ENCODE measurements at places on chromosomes 16 and 17. TPM values are rescaled to one million over a fixed set of nuclear protein-coding genes. Genes with fewer than 3 reads are reported as not detected.
A peak's percentile ranks its signal among the peaks of the same experiment; 100 is the strongest.

Gene TBC1D3H
- not detected for total RNA-seq

Gene CTRB2
- total RNA-seq = not detected

DNA sequence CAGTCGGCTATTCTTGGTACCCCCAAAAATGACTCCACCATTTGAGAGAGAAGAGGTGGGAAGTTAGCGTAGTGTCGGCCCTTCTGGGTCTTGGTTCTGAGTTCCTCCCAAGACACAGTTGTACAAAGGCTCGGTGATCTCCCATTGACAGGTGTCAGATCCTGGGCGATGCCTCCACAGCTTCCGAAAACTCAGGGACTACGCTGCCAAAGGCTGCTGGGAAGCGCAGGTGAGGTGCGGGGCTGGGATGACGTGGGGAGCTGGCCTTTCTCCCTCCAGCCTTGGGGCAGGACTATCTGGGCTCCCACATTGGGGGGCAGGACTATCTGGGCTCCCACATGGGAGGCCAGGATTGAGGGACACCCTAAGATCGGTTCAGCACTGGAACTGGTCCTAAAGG is 10.4 kb downstream of the CCNF start:
- peaks cover 7% of the 10 kb centered on the region for H3K4me1 ChIP-seq
- peak overlapping the region; percentile 23 for H3K27ac ChIP-seq
- no peaks in the 10 kb centered on the region for H3K27me3 ChIP-seq
- peaks cover 44% of the 10 kb centered on the region for H3K36me3 ChIP-seq
- H3K4me3 ChIP-seq = no peak overlapping the region
- DNase-seq = no peak

DNA sequence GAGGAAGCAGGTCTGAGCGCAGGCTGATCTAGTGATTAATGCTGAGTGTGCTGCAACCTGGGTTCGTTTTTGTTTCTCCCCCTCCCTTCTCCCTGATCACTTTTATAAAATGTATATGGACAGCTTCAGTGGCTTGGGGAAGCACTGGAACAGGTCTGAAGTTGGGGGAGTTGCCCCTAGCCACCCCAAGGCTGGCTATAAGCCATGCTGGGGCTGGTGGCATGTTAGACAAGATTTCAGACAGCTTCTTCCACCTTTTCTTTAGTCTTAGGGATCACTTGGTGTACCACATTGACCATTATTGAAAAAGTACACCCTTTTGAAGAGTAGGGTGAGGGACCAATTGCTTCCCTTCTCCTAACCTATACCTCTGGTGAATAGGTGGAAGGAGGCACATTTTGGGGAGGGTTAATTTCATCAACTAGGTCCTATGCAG is 3.8 kb upstream of the VAC14 start:
- H3K4me3 ChIP-seq = no peak overlapping the region
- H3K27ac ChIP-seq = peak overlapping the region; percentile 57
- H3K4me1 ChIP-seq = peaks cover 21% of the 10 kb centered on the region
- H3K36me3 ChIP-seq = no peaks in the 10 kb centered on the region

DNA sequence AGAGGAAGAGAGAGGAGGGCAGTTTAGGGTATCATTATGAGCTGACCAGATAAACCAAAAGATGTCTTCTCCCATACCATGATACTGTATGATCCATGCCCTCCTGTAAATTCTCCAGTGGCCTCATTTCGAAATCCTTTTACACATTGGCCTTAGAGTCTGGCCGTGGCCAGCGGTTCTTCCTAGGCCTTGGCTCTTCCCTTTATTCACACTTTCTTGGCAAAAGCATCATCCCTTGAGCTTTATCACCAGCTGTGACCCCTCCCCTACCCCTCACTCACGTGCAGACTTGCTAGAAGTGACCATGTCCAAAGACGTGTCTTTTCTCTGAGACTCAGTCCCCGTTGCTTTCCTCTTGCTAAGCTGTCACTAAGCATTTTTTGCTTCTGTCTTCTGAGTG is 22.8 kb downstream of the KATNIP start:
- no peaks in the 10 kb centered on the region for H3K4me1 ChIP-seq
- no peaks in the 10 kb centered on the region for H3K36me3 ChIP-seq
- DNase-seq = no peak
- no peak overlapping the region for H3K27ac ChIP-seq
- H3K4me3 ChIP-seq = no peak overlapping the region
- H3K27me3 ChIP-seq = no peaks in the 10 kb centered on the region

Gene KRTAP2-3
- total RNA-seq = not detected

GRCh38 chr16:11977376-11978041 is 975 bp downstream of the SNX29 start:
- H3K4me3 ChIP-seq = peak overlapping the region; percentile 95
- H3K36me3 ChIP-seq = peaks cover 2% of the 10 kb centered on the region
- H3K4me1 ChIP-seq = peaks cover 33% of the 10 kb centered on the region
- H3K27me3 ChIP-seq = no peaks in the 10 kb centered on the region
- DNase-seq = no peak

GRCh38 chr17:45273551-45273957 is 11.7 kb upstream of the SPATA32 start:
- H3K27me3 ChIP-seq = no peaks in the 10 kb centered on the region
- peaks cover 47% of the 10 kb centered on the region for H3K36me3 ChIP-seq
- no peak for DNase-seq
- H3K4me1 ChIP-seq = peaks cover 26% of the 10 kb centered on the region
- no peak overlapping the region for H3K4me3 ChIP-seq

Gene TLE7
- total RNA-seq = not detected
